Ovary (tissue), 10 donors: ENCODE measurements at places on chromosomes 11 and 22. TPM values are rescaled to one million over a fixed set of nuclear protein-coding genes. Genes with fewer than 3 reads are reported as not detected.

Gene LSP1
- 14.0 TPM for total RNA-seq

- peak; percentile 16 for DNase-seq
Measured at GRCh38 chr11:72220696-72221363, 3.7 kb upstream of the INPPL1 start.

Gene OR4D5
- total RNA-seq, result not detected

GRCh38 chr22:45631841-45632238 lies 39.8 kb upstream of the ATXN10 start:
- DNase-seq, result no peak

DNA sequence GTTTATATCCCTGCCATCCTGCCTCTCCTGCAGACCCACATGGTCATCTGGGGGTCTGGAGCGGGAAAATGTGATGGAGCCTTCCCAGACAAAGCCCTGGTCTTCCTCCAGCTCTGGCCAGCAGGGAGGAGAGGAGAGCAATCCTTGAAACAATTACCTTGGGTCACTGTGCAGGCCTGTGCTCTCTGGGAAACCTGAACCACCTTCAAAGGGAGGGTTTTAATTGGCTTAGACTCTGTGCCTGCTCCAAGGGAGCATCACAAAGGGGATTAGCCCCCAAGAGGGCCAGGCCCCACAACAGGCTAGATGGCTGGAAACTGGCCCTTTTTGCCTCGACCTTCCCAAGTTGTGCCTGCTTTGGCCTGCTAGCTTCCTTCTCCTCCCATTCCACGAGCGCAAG lies 351.9 kb downstream of the TENM4 start:
- DNase-seq, result no peak

Gene CEP57
- 51.8 TPM for total RNA-seq

GRCh38 chr22:33920197-33920540 lies at the start of gene LARGE1:
TSS of gene LARGE1 (minus strand) at chr22:33920476.
- DNase-seq, result peak; percentile 30

Gene PTGDR2
- not detected for total RNA-seq

GRCh38 chr11:94654201-94654600 lies 87.0 kb downstream of the PIWIL4 start:
- DNase-seq, result no peak

Gene TYR
- not detected for total RNA-seq

- DNase-seq, result no peak
Measured at GRCh38 chr22:23763579-23763945, 772 bp downstream of the C22orf15 start.

- DNase-seq, result no peak
Measured at GRCh38 chr11:12800032-12800671, 125.9 kb downstream of the TEAD1 start.

Gene MS4A6A
- total RNA-seq, result 8.1 TPM

DNA sequence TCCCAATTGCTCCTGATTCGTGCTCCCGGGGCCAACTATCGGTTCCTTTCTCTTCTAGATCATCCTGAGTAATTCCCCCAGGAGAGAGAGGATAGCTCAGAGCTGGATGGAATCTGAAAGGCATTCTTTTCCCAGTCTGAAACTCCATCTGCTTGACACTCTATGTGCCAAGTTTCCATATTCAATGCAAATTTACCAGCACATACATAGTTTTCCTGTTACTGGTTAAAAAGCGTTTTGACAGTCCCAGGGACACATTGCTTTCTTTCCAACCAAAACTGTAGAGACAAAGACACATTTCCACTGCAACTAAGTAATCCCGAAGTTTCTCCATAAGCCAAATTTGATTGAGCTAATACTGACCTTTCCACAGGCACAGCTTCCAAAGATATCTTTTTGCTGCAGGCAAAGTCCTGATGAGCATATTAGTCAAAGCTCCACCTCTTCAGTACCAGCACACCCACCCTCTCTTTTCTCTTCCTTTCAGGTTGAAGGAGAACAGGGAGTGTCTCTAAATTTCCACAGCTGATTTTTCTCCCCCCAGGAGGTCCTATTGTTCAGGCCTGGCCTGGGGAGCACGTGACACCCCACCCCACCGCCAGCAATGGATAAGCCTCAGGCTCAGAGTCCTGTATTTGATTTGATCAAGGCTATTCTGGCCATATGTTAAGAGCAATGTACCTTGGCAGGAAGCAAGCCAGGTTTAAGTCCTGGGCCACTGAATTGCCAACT lies 9.7 kb upstream of the ANKK1 start:
- no peak for DNase-seq

Gene OR8G5
- not detected for total RNA-seq

- DNase-seq, result no peak
Measured at GRCh38 chr11:27234043-27234668, 128.9 kb downstream of the CCDC34 start.
